ENCODE measurements at places on chromosomes 13 and 19.

DNA sequence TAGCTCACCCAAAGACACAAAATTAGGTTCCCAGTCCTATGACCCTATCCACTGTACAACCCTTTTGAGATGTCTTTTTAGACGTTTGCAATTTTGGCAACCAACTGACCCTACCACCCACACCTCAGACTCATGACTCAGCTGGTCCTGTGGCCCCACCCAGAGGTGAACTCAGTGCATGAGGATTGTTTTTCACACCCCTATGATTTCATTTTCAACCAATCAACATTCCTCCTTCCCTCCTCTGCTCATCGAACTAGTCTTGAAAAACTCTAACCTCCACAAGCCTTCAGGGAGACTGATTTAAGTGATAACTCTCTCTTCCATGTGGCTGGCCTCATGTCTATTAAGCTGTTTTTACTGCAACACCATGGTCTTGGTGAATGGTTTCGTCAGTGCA is 350.7 kb downstream of the UQCRFS1 start:
- DNase-seq = no peak

- no peak for DNase-seq
These were observed 9.8 kb upstream of the CEACAM18 start for GRCh38 chr19:51468545-51468920.

- no peak for DNase-seq
These were observed at the start of gene AP1M2 for GRCh38 chr19:10587022-10587838. Gene AP1M2 (minus strand): TSS chr19:10587312. CDS start chr19:10587231, 81 bp downstream.

GRCh38 chr19:28701491-28701890 is 511.5 kb downstream of the UQCRFS1 start:
- DNase-seq = no peak

- DNase-seq = no peak
These were observed 538 bp downstream of the ZNF428 start for GRCh38 chr19:43618921-43619261.

DNA sequence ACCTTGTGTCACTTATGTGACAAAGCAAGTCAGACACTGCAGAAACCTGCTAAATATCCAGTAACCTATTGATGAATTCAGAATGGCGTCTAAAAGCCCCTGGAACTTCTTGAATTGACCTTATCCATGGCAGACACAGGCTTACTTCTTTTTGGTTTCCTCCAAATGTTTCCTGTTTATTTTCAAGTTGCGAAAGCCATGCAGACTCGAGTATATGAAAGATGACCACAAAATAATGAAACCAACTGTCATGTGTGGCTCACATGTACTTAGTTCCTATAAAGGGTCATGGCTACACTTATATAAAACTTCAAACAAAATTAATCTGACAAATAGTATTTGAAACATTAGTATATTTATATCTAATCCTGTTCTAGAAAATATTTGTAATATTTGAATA is 113.1 kb upstream of the FNDC3A start:
- no peak for DNase-seq

- DNase-seq = no peak
These were observed 543.6 kb downstream of the RFC3 start for GRCh38 chr13:34361560-34361959.

GRCh38 chr13:98613591-98613990 is 36.7 kb upstream of the STK24 start:
- DNase-seq = no peak

DNA sequence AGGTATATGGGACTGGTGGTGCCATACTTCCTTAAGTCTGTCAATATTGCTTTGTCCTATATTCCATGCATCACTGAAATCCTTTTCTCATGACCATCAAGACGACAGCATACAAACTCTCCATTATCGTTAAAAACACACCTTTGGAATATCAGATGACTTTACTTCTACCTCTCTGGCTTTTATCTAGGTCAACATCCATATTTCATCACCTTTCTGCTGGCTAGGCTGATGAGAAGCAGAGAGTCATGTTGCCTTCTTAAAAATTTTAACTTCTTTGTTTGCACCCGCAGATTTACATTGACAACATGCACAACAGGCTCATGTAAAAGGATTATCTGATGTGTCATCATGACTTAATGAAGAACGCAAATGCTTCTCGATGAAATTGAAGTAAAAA is 771.4 kb downstream of the OLFM4 start:
- DNase-seq = no peak

DNA sequence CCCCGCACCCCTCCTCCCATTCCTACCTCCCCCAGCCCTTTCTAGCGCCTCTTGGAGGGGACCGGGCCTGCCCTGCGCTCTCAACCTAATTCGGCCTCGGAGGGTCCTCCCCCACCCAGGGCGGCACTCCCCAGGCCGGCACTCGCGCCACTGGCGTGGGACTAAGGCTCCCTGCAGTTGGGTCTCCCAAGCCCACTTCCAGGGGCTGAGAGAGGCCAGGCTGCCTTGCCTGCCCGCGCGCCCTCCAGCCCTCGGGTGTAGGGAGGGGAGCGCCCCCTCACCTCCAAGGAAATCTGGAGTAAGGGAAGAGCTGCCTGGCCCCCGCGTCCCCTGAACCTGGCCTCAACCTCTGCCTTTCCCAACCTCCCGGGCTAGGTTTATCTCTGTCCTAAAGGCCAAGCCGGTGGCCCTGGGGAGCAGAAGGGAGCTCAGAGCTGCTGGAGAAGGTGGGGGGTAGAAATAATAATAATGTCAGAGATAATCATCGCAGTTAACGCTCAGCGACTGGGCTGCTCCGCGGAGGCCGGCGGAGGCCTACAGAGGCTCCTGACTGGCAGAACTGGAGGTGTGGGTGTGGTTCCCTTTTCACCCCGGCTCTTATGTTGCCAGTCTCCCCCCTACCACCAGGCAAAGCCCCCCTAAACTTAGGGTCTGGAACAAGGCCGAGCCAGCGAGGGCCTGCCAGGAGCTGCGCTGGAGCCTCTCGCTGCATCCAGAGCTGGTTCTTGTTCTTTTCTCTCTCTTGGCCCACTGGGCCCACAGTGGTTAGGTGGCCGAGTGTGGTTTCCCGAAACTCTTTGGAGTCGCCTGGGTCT is 9.6 kb downstream of the ZIC2 start:
- no peak for DNase-seq

GRCh38 chr13:67854990-67855389 is 624.9 kb upstream of the PCDH9 start:
- no peak for DNase-seq

GRCh38 chr13:76667551-76667950 is 218.7 kb downstream of the KCTD12 start:
- no peak for DNase-seq

GRCh38 chr13:113767366-113767765 is 8.3 kb downstream of the TMEM255B start:
- DNase-seq = no peak

- no peak for DNase-seq
These were observed 9.3 kb downstream of the MPND start for GRCh38 chr19:4352701-4353121.

DNA sequence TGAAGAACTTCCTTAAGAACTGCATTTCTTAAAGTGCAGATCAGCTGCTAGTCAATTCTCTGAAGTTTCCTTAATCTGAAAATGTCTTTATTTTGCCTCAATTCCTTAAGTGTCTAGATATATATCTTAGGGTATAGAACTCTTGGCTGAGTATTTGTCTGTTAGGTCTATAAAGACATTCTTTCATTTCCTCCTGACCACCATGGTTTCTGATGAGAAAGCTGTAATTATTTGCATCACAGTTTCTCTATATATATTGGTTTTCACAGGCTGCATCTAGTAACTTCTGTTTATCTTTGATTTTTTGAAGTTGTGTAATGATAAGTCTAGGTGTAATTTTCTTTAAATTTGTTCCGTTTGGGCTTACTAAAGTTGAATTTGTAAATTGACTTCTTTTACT is 15.2 kb downstream of the NDFIP2 start:
- no peak for DNase-seq
